GM12878 (cell line): ENCODE measurements at places on chromosomes 3 and 15.

- peak; percentile 15 for DNase-seq
Observed at GRCh38 chr15:67433495-67434099, 87.3 kb upstream of the C15orf61 start.

DNA sequence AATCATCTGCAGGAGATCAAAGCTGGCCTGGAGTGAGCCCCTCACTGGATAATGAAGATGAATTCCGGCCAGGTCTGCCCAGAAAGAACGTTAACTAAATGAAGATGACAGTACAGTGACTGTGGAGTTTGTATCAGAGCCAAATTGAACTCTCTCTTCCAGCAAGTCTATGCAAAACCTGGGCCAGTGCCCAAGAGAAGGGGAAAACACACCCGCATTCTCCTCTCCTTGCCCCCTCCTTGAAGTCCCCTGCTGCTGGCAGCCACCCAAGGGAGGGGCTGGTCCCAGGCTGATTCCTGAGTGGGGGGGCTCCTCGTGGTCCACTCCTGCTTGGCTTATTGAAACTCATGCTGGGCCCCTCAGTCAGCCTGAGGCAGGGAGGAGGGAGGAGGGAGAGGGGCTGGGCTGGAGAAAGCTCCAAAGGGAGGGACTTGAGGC lies 155.7 kb downstream of the RAB11A start:
- DNase-seq: no peak

DNA sequence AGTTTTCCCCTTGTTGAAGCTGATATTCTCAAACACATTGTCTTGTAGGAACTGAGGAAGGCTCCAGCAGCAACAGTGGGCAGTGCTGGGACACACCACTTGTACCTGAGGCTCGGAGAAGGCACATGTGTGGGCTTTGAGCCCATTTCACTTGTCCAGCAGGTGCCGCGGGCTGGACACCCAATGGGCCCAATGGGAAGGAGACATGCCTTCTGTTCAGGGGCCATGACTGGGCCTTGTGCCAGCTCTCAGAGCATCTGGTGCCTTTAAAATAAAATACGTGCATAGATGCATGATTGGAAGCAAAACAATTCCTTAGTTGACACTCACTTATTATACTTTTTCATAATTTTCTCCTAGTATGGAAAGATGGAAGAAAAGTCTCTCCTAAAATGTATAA lies 334.2 kb downstream of the KLF13 start:
- DNase-seq: no peak

GRCh38 chr3:137760341-137761098 lies 3.6 kb upstream of the SOX14 start:
- DNase-seq: no peak

DNA sequence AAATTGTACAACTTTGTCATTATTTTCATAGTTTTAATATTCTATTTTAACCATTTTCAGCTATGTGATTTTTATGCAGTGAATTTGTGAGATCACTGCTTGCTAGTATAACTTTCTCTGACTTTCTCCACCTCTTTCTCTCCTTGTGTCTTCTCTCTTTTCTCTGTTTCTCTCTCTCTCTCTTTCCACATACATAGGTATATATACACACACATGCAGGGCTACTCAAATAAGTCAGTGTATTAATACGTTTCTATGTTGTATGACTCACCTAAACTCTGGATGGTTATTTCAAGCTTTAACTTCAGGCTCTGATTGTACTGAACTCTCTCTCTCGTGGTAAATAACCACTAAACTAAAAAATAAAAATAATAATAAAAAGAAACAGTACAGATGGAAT lies 1389.3 kb upstream of the ALCAM start:
- DNase-seq: no peak

GRCh38 chr15:93520206-93520605 lies 431.2 kb upstream of the RGMA start:
- no peak for DNase-seq

DNA sequence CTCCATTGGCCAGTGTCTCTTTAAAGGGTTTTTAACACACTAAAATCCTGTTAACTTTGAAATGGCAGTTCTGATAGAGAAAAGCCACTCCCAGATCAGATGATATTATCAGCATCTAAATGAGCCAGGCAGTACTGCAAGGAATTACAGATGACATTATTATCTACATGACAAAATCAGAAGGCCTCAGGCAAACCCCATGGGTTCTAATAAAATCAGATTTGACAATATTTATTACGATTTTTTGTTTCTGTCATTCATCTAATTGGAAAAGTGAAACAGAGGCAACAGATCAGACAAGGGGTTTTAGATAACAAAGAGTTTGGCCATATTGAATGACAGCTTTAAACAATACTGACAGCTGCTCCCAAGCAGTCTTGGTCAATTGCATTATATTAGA lies 112.7 kb downstream of the FEZF2 start:
- DNase-seq: no peak

- no peak for DNase-seq
Observed at GRCh38 chr3:124824286-124824915, 62.8 kb downstream of the ITGB5 start.
